Mesothelial cell of epicardium (in vitro differentiated cells): ENCODE measurements at places on chromosomes 3 and 15. TPM values are rescaled to one million over a fixed set of nuclear protein-coding genes. Genes with fewer than 3 reads are reported as not detected.

GRCh38 chr3:10494180-10494579 is 11.2 kb downstream of the ATP2B2 start:
- H3K36me3 ChIP-seq = no peaks in the 10 kb centered on the region
- peaks cover 49% of the 10 kb centered on the region for H3K27me3 ChIP-seq
- no peak for DNase-seq
- H3K4me1 ChIP-seq = no peaks in the 10 kb centered on the region
- no peak overlapping the region for H3K27ac ChIP-seq

DNA sequence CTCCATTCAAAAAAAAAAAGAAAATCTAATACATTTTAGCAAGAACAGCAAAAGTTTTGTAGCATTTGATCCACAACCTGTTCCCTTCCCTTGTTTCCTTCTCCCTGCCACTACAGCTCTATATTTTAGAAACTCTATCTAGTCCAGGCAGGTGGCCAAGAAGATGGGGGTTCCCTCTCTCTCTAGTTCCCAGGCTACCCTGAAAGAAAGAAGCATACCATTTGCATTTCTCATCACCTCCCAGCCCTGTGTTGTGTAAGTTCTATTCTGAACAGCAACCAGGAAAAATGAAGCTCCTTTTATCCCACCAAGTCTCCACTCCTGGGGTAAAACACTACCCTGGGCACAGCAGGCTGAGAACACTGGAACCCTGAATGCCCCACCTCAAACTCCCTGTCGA is 100.0 kb downstream of the PCCB start:
- H3K36me3 ChIP-seq = peaks cover 19% of the 10 kb centered on the region
- peaks cover 18% of the 10 kb centered on the region for H3K4me1 ChIP-seq

DNA sequence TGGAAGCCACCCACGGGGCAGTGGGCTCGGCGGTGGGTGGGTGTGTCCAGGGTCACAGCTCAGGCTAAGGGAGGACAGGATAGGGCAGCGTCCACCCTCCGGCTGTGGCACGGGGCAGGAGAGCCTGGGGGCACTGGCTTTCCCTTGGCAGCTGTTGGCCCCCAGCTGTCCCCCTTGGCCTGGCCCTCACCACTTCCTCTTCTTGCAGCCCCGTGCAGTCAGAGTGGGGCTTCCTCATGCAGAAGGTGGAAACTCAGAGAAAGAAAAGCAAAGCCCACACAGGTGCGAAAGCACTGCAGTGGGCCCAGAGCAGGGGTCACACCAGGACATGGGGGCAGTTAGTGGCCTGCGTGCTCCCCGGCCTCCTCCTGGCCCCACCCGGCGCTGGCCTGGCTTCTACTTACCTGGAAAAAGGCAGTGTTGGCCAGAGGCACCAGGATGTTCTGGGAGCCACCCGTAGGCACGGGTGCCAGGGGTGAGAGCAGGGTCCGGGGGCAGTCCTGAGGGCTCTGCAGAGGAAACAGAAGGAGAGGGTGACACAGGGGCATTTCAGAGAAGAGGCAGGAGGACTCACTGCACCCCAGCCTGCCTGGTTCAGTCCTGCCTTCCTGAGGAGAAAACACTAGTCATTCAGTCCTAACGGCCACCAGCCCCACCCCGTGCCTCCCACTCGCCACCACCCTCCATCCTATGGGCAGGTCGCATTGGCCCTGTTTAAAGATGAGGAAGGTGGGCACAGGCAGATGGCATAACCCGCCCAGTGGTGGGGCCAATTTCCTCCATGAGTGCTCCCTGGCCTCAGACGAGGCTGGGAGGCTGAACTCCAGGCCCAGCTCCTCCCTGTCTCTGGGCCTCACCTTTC is 28.3 kb downstream of the PLXND1 start:
- no peaks in the 10 kb centered on the region for H3K36me3 ChIP-seq
- H3K27ac ChIP-seq = no peak overlapping the region
- H3K4me1 ChIP-seq = no peaks in the 10 kb centered on the region
- H3K4me3 ChIP-seq = no peak overlapping the region

DNA sequence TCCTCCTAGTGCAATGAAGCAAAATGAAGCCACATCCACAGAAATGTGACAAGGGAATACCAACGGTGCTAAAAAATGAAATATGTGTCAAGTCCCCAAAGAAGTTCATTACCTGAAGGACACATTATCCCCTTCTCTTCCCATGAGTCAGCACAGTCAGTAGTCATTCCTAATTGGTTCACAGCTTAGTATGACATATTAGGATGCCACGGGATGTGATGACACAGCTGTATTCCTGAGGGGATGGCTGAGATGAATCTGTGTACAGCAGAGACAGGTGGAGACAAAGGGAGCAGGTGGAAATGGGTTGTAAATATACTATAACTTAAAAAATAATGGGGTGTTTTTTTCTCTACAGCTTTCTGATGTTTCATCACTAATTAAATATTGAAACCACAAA is 273.4 kb downstream of the ARRDC4 start:
- no peak overlapping the region for H3K27ac ChIP-seq
- H3K4me1 ChIP-seq = no peaks in the 10 kb centered on the region
- no peaks in the 10 kb centered on the region for H3K36me3 ChIP-seq
- no peak overlapping the region for H3K4me3 ChIP-seq
- DNase-seq = no peak

- no peak overlapping the region for H3K4me3 ChIP-seq
- DNase-seq = no peak
- no peaks in the 10 kb centered on the region for H3K36me3 ChIP-seq
- H3K4me1 ChIP-seq = peaks cover 90% of the 10 kb centered on the region
- peak overlapping the region; percentile 97 for H3K27ac ChIP-seq
Observed at GRCh38 chr3:25294169-25294805, 133.8 kb upstream of the RARB start.

GRCh38 chr15:38746211-38746610 is 181.6 kb upstream of the RASGRP1 start:
- no peak for DNase-seq
- no peak overlapping the region for H3K27ac ChIP-seq
- H3K36me3 ChIP-seq = no peaks in the 10 kb centered on the region
- no peaks in the 10 kb centered on the region for H3K4me1 ChIP-seq
- peaks cover 7% of the 10 kb centered on the region for H3K27me3 ChIP-seq

- no peaks in the 10 kb centered on the region for H3K27me3 ChIP-seq
- no peak overlapping the region for H3K27ac ChIP-seq
- H3K36me3 ChIP-seq = peaks cover 2% of the 10 kb centered on the region
- no peak overlapping the region for H3K4me3 ChIP-seq
Observed at GRCh38 chr3:76097589-76097969, 312.2 kb upstream of the ZNF717 start.

Gene RPN1
- 146 to 149 TPM (median 148 TPM) in 3 replicates for total RNA-seq

Gene UBE2Q2
- total RNA-seq = 30.1 to 32.0 TPM (median 31.6 TPM) in 3 replicates

- H3K4me1 ChIP-seq = no peaks in the 10 kb centered on the region
- H3K36me3 ChIP-seq = no peaks in the 10 kb centered on the region
- H3K4me3 ChIP-seq = no peak overlapping the region
- DNase-seq = no peak
- peaks cover 99% of the 10 kb centered on the region for H3K27me3 ChIP-seq
Observed at GRCh38 chr3:147383617-147384016, 22.7 kb downstream of the ZIC4 start.

DNA sequence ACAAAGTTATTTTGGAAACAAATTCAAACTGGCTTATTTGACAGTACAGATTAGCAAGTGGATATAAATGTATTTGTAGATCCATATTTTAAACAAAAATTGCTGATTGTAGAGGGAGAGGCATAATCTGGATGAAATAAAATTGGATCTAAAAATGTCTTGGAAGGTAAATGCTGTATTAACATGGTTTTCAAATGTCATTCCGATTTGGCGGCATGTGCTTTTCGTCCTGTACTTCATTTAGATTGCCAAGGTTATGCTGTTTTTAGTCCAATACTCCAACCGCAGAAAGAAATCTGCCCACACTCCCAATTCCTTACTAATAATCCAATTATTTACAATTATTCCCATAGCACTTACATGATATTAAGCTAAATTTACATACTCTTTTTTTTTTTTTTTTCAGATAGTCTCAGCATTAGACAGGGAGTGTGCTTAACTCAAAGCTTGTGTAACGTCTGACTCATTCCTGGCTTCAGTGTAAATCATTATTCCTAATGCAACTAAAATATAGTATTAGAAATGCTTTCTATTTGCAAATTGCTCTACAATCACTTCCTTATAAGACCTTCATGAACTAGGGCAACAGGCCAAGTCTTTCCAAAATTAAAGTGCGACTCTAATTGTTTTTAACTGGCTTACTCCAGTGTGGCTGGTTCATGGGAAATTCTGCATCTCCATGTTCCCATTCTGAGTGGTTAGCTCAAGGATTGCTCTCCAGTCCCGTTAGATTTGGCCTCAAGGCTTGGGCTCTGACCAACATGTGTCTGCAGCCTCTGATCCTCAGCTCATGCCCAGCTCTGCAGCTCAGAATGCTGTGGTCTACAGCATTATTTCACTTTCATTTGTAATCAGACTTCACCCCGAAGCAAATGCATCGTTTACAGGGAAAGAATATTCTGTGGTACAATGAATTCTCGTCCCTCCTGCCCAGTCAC is 103.9 kb downstream of the FBN1 start:
- no peak overlapping the region for H3K4me3 ChIP-seq
- H3K36me3 ChIP-seq = no peaks in the 10 kb centered on the region
- peaks cover 19% of the 10 kb centered on the region for H3K4me1 ChIP-seq
- no peaks in the 10 kb centered on the region for H3K27me3 ChIP-seq
- no peak for DNase-seq

GRCh38 chr3:73291541-73291940 is 230.1 kb downstream of the EBLN2 start:
- H3K36me3 ChIP-seq = no peaks in the 10 kb centered on the region
- peaks cover 38% of the 10 kb centered on the region for H3K4me1 ChIP-seq
- no peak overlapping the region for H3K4me3 ChIP-seq
- peaks cover 7% of the 10 kb centered on the region for H3K27me3 ChIP-seq
- no peak for DNase-seq

Gene GRM7
- total RNA-seq = 0.33 to 0.69 TPM (median 0.50 TPM) in 3 replicates

Gene MYH15
- total RNA-seq = 0.20 to 0.36 TPM (median 0.27 TPM) in 3 replicates
